ENCODE measurements at places on chromosomes 2 and 18. TPM values are rescaled to one million over a fixed set of nuclear protein-coding genes. Genes with fewer than 3 reads are reported as not detected.

The GKN2 gene
- total RNA-seq = not detected

The TTC39C gene
- 31.0 TPM for total RNA-seq

The TLX2 gene
- not detected for total RNA-seq

The ABCG8 gene
- not detected for total RNA-seq

The NAT8 gene
- total RNA-seq = not detected

The MROH2A gene
- total RNA-seq = not detected

The BCL2L11 gene
- 7.3 TPM for total RNA-seq

The CD8A gene
- total RNA-seq = 0.17 TPM

The RTP5 gene
- total RNA-seq = not detected

The RAMP1 gene
- total RNA-seq = not detected

The PID1 gene
- total RNA-seq = 0.53 TPM

The PNPT1 gene
- total RNA-seq = 19.8 TPM

The CNOT11 gene
- total RNA-seq = 53.7 TPM

All from mammary epithelial cell (primary cell).